ENCODE measurements at places on chromosomes 1 and 21. TPM values are rescaled to one million over a fixed set of nuclear protein-coding genes. Genes with fewer than 3 reads are reported as not detected.

DNA sequence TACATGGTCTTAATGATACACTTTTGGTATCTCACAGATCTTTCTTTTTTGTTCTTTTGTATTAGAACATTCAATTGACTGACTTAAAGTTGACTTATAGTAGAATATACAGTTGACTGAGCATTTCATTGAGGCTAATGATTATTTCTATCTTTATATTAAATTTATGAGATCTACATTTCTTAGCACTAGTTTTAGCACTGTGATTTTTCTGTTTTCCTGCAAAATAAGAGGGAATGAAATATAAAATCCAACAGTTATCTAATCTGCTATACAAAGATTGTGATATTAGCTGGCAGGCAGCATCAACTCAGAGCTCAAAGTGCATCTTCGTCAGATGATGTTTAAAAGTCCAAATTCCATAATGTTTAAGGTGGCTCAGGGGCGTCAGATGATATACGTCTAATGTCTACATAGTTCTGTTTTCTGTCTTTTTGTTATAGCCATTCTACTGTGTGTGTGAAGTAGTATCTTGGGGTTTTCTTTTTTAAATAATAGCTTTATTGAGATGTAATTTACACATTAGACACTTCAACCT, 85.4 kb downstream of the ATG4C start:
- H3K27me3 ChIP-seq: no peaks in the 10 kb centered on the region
- no peaks in the 10 kb centered on the region for H3K36me3 ChIP-seq
- no peak overlapping the region for H3K4me3 ChIP-seq
- no peak for DNase-seq

DNA sequence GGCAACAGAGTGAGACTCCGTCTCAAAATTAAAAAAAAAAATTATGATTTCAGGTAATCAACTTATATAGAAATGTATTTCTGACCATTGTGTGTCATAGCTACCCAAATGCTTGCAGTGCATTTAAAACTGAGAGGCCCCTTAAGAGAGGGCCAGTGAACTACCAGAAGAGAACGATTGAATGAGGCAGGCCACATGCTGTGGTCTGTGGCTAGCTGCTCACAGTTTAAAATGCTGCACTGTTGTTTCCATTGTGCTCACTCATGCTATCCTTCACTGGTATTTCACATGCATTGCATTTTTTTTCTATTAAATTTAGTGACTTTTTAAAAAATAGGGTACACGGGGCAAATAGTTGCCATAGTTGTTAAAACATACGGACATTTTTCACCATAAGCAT, 26.0 kb downstream of the CHML start:
- no peaks in the 10 kb centered on the region for H3K27me3 ChIP-seq
- no peak for DNase-seq
- H3K4me3 ChIP-seq: no peak overlapping the region
- H3K36me3 ChIP-seq: no peaks in the 10 kb centered on the region

DNA sequence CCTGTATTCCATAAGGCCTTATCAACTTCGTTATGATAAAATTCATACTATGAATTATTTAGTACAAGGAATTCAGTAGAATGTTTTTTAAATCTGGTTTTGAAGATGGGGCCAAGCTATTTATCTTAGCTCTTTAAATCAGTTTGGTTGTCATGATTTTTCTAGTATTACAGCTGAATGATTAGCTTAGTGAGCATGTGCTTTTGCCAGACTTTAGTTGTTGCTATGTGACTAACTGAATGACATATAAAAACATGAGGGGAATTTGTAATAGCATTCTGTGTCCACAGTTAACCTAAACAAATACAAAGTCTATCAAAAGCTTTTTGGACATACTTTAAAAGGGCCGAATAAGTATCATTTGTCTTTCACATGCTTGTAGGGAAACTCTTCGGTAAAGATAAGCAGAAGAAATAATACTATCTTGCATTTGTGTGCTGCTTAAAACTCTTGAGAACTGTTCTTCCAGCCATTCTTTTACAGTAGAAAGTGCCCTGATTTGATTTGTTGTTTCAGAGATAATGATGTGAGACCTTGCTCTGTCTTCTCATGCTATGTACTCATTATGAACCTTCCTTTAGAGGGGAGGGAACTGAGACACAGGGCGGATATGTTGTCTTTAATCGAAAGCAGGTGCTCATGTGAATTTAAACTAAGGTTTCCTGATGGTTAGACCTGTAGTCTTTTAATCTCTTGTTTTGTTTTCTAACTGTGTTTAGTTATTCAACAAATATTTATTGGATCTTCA, 18.8 kb downstream of the NEK7 start:
- peaks cover 67% of the 10 kb centered on the region for H3K4me1 ChIP-seq
- peak overlapping the region; percentile 76 for H3K4me3 ChIP-seq
- no peaks in the 10 kb centered on the region for H3K27me3 ChIP-seq
- DNase-seq: no peak
- peak overlapping the region; percentile 98 for H3K27ac ChIP-seq

The PADI4 gene
- total RNA-seq: 1.5 TPM

- no peaks in the 10 kb centered on the region for H3K27me3 ChIP-seq
- no peak for DNase-seq
- no peak overlapping the region for H3K4me3 ChIP-seq
- no peak overlapping the region for H3K27ac ChIP-seq
- no peaks in the 10 kb centered on the region for H3K36me3 ChIP-seq
Observed at GRCh38 chr1:193787061-193787460, 600.6 kb upstream of the B3GALT2 start.

The GJA4 gene
- total RNA-seq: 0.55 TPM

DNA sequence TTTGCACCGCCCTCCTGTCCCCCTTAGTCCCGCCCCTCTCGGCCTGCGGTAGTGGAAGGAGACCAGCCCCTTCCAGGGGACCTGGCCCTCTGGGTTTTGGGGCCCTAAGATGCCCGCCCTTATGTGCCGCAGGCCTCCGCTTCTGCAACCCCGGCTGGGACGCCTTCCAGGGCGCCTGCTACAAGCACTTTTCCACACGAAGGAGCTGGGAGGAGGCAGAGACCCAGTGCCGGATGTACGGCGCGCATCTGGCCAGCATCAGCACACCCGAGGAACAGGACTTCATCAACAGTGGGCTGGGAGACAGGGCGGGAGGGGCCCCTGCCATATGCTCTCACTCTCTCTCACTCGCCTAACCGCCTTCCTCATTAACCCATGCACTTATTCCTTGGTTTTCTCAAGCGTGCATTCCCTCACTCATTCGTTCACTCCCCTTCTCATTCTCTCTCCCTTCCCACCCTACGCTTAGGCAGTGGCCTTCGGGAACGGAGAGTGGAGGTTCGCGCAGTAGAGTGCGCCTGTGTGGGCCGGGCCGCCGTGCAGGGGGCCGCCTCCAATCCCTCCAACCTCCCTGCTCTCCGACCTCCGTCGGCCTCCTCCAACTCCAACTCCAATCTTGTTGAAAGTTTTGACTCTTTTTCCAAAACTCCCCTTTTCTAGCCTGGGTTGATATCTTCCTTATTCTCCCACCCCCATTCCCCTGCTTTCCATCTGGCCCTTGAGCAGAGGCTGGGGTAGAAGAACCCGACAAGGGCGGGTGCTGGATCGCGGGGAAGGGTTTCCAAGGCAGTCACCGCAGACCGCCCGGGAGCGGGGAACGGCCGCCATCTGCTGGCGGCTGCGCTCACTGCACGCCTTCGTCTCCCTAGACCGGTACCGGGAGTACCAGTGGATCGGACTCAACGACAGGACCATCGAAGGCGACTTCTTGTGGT, 15.2 kb downstream of the BCAN start:
- no peak overlapping the region for H3K27ac ChIP-seq
- H3K4me1 ChIP-seq: peaks cover 41% of the 10 kb centered on the region
- peaks cover 62% of the 10 kb centered on the region for H3K27me3 ChIP-seq
- H3K36me3 ChIP-seq: peaks cover 12% of the 10 kb centered on the region

The SLC26A9 gene
- not detected for total RNA-seq

GRCh38 chr1:206912445-206913095, 9.2 kb downstream of the FCMR start:
- peaks cover 25% of the 10 kb centered on the region for H3K36me3 ChIP-seq
- H3K4me3 ChIP-seq: peak overlapping the region; percentile 69
- H3K27me3 ChIP-seq: no peaks in the 10 kb centered on the region

GRCh38 chr1:64482720-64483119, 12.8 kb downstream of the CACHD1 start:
- peaks cover 29% of the 10 kb centered on the region for H3K27me3 ChIP-seq
- H3K4me3 ChIP-seq: no peak overlapping the region
- H3K27ac ChIP-seq: no peak overlapping the region
- H3K4me1 ChIP-seq: no peaks in the 10 kb centered on the region
- DNase-seq: no peak

GRCh38 chr1:113868387-113869083, 3.0 kb downstream of the PTPN22 start:
- H3K4me1 ChIP-seq: peaks cover 31% of the 10 kb centered on the region
- H3K27ac ChIP-seq: peak overlapping the region; percentile 82
- H3K36me3 ChIP-seq: no peaks in the 10 kb centered on the region

DNA sequence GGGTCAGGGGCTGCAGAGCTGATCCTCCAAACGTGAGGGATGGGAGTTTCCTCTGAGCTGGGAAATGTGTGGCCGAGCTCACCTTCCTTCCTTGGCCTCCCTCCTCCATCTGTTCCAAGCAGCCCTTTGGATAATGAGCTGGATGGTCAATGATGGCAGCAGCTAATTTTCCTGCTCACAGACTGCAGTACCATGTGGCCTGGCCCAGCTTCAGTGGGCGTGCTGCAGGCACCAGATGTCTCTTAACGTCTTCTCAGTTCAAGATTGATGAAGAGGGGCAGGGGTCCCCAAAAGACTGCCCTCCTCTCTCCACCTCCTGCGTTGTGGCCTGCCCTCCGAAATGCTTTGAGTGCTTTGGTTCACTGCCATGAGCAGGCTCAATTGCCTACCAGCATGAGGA, 86.0 kb downstream of the UBIAD1 start:
- H3K27me3 ChIP-seq: peaks cover 39% of the 10 kb centered on the region
- H3K36me3 ChIP-seq: no peaks in the 10 kb centered on the region
- peaks cover 6% of the 10 kb centered on the region for H3K4me1 ChIP-seq
- H3K27ac ChIP-seq: no peak overlapping the region

The MXRA8 gene
- 1.0 TPM for total RNA-seq

GRCh38 chr21:44985441-44986401, 45.9 kb downstream of the SLX9 start:
- no peaks in the 10 kb centered on the region for H3K27me3 ChIP-seq
- no peak overlapping the region for H3K27ac ChIP-seq
- no peaks in the 10 kb centered on the region for H3K4me1 ChIP-seq
- H3K4me3 ChIP-seq: no peak overlapping the region

GRCh38 chr1:86953167-86953566, 38.7 kb downstream of the HS2ST1 start:
- peaks cover 14% of the 10 kb centered on the region for H3K4me1 ChIP-seq
- no peak overlapping the region for H3K4me3 ChIP-seq
- no peak overlapping the region for H3K27ac ChIP-seq
- H3K27me3 ChIP-seq: no peaks in the 10 kb centered on the region

The OTUD7B gene
- 10.5 TPM for total RNA-seq

The CRYAA gene
- not detected for total RNA-seq

GRCh38 chr1:21653744-21654100, 15.4 kb downstream of the RAP1GAP start:
- no peak overlapping the region for H3K27ac ChIP-seq
- no peaks in the 10 kb centered on the region for H3K27me3 ChIP-seq
- no peak overlapping the region for H3K4me3 ChIP-seq
- H3K4me1 ChIP-seq: peaks cover 18% of the 10 kb centered on the region
- H3K36me3 ChIP-seq: no peaks in the 10 kb centered on the region

The SPRR2F gene
- not detected for total RNA-seq

DNA sequence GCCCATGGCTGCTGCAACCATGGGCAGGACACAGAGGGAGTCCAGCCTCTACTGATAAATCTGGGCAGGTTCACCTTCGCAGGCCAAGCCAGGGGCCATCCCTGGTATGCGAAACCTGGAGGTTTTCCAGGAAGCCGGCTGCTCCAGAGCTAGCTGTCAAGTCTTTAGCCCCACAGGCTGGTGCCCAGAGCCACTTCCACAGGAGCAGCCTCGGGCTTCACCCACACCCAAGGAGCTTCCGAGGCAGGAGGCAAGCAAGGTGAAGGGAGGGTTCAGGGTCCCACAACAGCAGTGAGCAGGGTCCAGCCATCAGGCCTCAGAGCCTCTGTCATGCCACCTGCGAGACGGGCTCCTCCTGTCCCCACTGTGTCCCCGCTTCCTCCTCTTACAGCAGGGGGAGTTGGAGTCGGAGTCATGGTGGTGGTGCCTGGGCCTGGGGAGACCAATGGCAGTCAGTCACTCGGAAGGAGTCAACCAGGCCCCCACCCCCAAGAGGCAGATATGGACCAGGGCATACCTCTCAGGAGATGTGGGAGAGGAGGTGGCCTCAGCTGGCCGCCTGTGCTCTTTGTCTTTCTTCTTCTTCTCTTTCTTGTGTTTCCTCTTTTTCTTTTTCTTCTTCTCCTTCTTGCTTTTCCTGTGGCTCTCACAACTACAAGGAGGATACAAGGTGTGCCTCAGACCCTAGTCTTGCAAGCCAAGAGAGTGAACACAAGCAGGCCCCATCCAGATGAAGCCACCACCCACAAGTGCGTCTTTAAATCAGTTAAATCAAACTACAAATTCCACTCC, 2.1 kb downstream of the C1orf35 start:
- H3K4me1 ChIP-seq: peaks cover 24% of the 10 kb centered on the region
- H3K27me3 ChIP-seq: no peaks in the 10 kb centered on the region
- H3K36me3 ChIP-seq: peaks cover 3% of the 10 kb centered on the region
- peak overlapping the region; percentile 91 for H3K4me3 ChIP-seq

DNA sequence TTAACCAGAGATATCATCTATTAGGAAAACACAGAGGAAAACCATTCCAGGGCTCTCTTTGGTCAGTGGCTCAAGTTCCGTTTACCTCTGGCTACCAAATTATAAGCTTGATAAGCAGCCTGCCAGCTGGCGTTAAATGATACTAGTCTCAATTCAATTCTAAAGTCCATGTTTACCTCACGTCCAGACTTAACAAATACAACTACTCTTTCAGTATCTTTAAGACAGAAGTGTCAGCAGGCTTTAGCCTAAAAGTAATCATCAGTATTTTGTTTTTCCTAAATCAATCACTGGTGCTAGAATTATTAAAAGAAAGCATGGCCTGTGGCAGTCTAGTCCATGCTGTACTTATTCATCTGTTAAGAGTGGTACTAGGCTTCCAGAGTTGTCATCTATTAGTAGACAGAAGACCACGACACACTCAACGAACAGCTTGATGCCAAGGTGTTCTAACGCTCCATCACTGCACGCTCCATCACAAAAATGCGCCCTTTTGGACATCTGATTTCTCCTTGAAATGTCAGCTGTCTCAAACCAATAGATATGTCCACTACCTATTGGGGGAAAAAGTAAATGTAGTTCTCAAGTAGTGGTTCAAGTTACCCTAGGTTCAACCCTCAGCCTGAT, 1.5 kb downstream of the IVNS1ABP start:
- no peak for DNase-seq
- H3K36me3 ChIP-seq: peaks cover 13% of the 10 kb centered on the region
- peaks cover 43% of the 10 kb centered on the region for H3K4me1 ChIP-seq
- no peaks in the 10 kb centered on the region for H3K27me3 ChIP-seq

GRCh38 chr1:53081384-53082066, 19.5 kb downstream of the PODN start:
- H3K27ac ChIP-seq: no peak overlapping the region
- H3K4me1 ChIP-seq: peaks cover 10% of the 10 kb centered on the region
- H3K4me3 ChIP-seq: no peak overlapping the region
- DNase-seq: no peak

DNA sequence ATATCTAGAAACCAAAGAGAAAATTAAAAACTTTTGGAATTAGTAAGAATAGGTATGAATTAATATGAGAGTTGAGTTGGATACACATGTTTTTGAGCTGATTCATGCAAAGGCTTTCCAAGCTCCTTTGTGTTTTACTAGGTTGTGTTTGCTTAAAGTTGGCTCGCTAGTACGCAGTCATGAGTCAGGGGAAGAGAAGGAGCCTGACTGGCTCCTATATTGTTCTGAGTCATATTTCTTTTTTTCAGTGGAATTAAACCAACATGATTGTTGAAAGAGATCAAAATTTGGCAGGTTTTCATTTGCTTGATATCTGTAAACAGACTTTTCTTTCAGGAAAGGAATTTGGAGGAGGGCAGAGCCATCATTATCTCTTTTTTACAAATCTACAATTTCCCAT, 66.7 kb downstream of the MAGI3 start:
- H3K27ac ChIP-seq: no peak overlapping the region
- no peaks in the 10 kb centered on the region for H3K27me3 ChIP-seq
- H3K4me1 ChIP-seq: peaks cover 4% of the 10 kb centered on the region
- H3K4me3 ChIP-seq: no peak overlapping the region
